ENCODE measurements at places on chromosomes 3 and 15.
A peak's percentile ranks its signal among the peaks of the same experiment; 100 is the strongest.

DNA sequence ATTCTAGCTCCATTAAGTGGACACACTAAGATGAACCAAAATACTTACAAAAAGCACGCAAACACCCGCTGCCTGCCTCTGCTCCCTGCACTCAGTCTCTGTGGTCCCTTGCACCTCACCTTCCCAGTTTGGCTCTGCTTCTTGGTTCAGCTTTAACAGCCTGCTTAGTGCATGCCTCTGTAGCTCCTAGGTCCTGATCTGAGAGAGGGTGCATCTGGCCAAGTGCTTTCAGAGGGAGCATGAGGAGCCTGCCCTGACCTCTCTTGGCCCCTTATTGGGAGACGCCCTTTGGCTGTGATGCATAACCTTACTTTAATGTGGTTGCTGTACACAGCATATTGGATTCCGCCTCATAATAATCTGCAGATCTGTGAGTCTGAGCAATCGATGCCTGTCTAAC, 21.2 kb upstream of the ATP10A start:
- H3K27ac ChIP-seq: peak overlapping the region; percentile 81
- H3K4me3 ChIP-seq: peak overlapping the region; percentile 14
- no peaks in the 10 kb centered on the region for H3K36me3 ChIP-seq
- no peak for DNase-seq

DNA sequence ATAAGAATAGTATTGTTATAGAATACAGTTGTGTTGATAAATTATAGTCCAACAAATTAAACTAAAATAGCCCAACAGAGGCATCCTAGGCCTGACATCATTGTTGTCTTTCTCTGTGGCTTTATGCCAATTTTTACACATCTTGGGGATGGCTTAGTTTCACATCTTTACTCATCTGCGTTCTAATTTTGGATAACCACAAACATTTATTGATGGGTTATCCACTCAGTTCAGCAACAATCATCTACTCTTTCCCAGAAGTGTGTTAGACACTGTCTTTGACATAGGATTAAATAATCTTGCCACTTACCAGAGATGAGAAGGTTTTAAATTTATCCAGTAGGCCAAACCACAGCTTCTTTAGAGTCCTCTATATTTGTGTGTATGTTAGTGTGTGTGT, 120.8 kb upstream of the PHLDB2 start:
- peaks cover 74% of the 10 kb centered on the region for H3K4me1 ChIP-seq
- no peak for DNase-seq
- H3K27ac ChIP-seq: peak overlapping the region; percentile 84
- no peak overlapping the region for H3K4me3 ChIP-seq

DNA sequence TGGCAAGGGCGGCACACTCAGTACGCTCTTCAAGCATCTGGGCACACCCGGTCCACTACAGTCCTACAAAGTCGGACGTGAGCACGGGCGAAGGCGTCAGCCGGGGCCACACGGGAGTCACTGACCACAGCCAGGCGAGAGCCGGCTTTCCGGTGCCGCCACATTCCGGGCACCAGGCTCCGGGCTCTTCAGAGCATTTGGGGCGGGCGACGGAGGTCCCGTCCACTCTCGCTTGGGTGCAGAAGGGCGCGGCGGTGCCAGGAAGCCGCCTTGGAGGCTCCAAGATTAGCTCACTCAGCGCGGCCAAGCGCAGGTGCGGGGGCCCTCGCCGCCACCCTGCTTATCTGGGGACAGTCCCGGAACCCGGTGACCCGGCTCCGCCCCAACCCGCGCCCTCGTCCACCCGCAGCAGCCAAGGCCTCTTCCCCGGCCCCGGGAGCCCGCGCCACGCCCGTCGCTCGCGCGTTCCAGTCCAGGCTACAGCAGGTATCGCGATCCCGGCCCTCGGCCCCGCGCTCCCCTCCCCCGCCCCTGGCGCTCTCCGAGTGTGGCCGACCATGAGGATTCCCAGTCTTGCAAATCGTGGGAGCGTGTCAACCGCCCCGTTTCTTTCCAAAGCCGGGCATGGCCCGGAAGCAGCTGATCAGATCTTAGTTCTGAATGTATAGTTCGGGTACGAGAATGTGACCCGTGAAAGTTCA, at the start of gene ADPRH:
TSS of gene ADPRH (plus strand) at position 127 of the 701 bp plus-strand sequence. CDS start 2,678 bp downstream, outside the sequence.
- no peaks in the 10 kb centered on the region for H3K27me3 ChIP-seq
- peak within 1 kb of the TSS; percentile 83 for H3K27ac ChIP-seq
- peaks cover 8% of the 10 kb centered on the region for H3K4me1 ChIP-seq
- DNase-seq: peak; percentile 88

- H3K27me3 ChIP-seq: peaks cover 2% of the 10 kb centered on the region
- H3K4me1 ChIP-seq: peaks cover 19% of the 10 kb centered on the region
- peak overlapping the region; percentile 65 for H3K27ac ChIP-seq
- peak overlapping the region; percentile 53 for H3K4me3 ChIP-seq
- no peak for DNase-seq
- peaks cover under 1% of the 10 kb centered on the region for H3K36me3 ChIP-seq
Observed at GRCh38 chr3:47515100-47515499, 1.6 kb upstream of the ELP6 start.

DNA sequence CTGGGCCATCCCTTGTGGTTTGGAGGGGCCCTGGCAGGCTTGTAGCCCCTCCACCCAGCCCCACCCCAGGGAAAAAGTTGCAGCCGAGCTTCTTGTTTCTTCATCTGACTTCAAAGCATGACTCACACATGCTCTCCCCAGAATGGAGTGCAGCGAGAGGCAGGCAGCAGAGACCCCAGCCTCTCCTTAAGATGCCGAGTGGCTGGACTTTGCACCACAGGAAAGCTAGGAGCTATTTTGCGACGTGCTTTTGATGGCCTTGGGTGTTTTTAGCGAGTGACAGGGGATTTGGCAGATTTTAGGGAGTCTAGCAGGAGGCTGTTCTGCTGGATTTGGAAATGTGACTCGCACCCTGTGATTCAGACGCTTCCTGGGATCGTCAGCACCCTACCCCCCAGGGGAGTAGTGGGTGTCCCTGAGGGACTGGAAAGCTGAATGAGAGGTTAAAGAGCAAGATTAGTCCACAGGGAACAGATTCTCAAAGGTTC, 14.2 kb downstream of the BAHD1 start:
- no peaks in the 10 kb centered on the region for H3K36me3 ChIP-seq
- no peaks in the 10 kb centered on the region for H3K27me3 ChIP-seq
- H3K27ac ChIP-seq: peak overlapping the region; percentile 69
- H3K4me1 ChIP-seq: peaks cover 40% of the 10 kb centered on the region
- DNase-seq: no peak

- peaks cover 8% of the 10 kb centered on the region for H3K27me3 ChIP-seq
- H3K36me3 ChIP-seq: no peaks in the 10 kb centered on the region
- no peak overlapping the region for H3K27ac ChIP-seq
- no peaks in the 10 kb centered on the region for H3K4me1 ChIP-seq
- no peak for DNase-seq
- no peak overlapping the region for H3K4me3 ChIP-seq
Observed at GRCh38 chr3:65070968-65071367, 383.2 kb upstream of the ADAMTS9 start.

GRCh38 chr3:4241595-4242170, 61.5 kb upstream of the SETMAR start:
- no peaks in the 10 kb centered on the region for H3K27me3 ChIP-seq
- no peak overlapping the region for H3K27ac ChIP-seq
- no peak overlapping the region for H3K4me3 ChIP-seq
- H3K4me1 ChIP-seq: no peaks in the 10 kb centered on the region
- no peak for DNase-seq
- no peaks in the 10 kb centered on the region for H3K36me3 ChIP-seq
